Tracheal epithelial cell (primary cell): ENCODE measurements at places on chromosomes 13 and 19. TPM values are rescaled to one million over a fixed set of nuclear protein-coding genes. Genes with fewer than 3 reads are reported as not detected.

The LIM2 gene
- total RNA-seq, result not detected in 2 replicates

The ZNF415 gene
- 5.8 and 6.3 TPM in 2 replicates for total RNA-seq

The KLK13 gene
- total RNA-seq, result not detected in 2 replicates

The SLC6A16 gene
- total RNA-seq, result under 0.01 TPM in 1 of 2 replicates, not detected in the other

The FAM83E gene
- total RNA-seq, result 17.3 and 23.9 TPM in 2 replicates

The ZNF583 gene
- 2.6 and 2.7 TPM in 2 replicates for total RNA-seq

The ATP1A3 gene
- total RNA-seq, result under 0.01 TPM in 1 of 2 replicates, not detected in the other

The SIAH3 gene
- total RNA-seq, result under 0.01 TPM in 1 of 2 replicates, not detected in the other

The UQCRFS1 gene
- 40.9 and 41.9 TPM in 2 replicates for total RNA-seq
